Fibroblast of upper back skin (primary cell): ENCODE measurements at places on chromosomes 6 and 20.

DNA sequence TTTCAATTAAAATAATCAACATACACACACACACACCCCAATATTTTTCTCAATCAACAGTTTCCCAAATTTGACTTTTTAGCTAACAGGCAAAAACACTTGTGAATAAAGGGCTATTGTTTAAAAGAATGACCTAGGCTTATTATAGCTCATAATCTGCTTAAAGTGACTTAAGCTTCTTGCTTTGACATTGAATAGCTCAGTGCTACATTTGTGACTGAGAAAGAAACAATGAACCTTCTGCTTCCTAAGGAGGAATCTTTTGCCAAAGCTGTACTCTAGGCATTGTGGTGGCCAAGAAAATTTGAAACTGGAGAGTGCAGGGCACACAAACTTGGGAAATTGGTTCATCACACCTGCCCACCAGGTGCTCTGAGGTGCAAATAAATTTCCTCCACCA is 282.0 kb downstream of the SYNE1 start:
- no peak for DNase-seq

GRCh38 chr6:25991785-25992412 is 29.3 kb downstream of the TRIM38 start:
- DNase-seq = peak; percentile 49

DNA sequence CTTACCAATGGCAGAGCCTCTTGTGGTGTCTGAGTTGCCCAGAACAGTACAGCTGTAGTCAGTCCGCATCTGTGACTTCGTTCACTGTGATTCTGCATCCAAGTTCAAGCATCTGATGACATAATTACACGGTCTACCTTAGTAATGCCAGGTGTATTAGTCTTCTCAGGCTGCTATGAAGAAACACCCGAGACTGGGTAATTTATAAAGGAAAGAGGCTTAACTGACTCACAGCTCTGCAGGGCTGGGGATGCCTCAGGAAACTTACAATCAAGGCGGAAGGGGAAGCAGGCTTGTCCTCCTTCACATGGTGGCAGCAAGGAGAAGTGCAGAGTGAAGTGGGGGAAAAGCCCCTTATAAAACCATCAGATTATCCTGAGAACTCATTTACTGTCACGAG is 163.9 kb upstream of the SULF2 start:
- no peak for DNase-seq

GRCh38 chr6:155201461-155202226 is 62.2 kb upstream of the CLDN20 start:
- peak; percentile 94 for DNase-seq

DNA sequence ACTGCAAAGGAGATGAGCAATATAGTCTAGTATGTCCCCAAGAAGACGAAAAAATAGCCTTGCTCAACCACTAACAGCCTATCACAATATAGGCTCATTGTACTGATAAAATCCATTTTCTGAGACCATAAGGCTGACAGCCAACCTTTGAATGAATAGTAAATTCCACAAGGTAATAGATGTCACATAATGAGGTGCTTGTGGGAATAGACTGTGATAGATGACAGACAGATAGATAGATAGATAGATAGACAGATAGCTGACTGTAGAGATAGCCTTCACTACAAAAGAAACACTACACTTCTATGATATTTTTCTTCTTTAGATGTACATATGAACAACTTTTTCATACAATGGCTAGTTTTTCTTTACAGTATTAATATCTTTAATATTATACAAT is 760.3 kb upstream of the NRSN1 start:
- DNase-seq = peak; percentile 0

DNA sequence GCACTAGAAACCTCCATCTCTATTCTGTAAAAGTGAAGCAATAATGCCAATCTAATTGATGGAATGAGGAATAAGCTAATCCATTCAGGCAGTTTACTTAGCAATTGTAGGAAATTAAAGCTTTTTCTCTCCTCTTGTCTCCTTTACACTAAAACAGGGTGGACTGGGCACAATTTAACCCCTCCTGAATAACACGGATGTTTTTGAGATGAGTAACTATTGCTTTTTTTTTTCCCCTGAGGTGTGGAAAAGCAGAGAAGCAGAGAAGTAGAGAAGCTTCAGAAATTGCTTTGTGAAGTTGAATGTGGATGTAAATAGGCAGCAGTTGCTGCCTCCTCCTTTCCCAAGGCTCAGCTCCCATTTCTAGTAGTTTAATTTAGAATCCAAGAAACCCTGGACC is 40.0 kb upstream of the GCNT2 start:
- no peak for DNase-seq

DNA sequence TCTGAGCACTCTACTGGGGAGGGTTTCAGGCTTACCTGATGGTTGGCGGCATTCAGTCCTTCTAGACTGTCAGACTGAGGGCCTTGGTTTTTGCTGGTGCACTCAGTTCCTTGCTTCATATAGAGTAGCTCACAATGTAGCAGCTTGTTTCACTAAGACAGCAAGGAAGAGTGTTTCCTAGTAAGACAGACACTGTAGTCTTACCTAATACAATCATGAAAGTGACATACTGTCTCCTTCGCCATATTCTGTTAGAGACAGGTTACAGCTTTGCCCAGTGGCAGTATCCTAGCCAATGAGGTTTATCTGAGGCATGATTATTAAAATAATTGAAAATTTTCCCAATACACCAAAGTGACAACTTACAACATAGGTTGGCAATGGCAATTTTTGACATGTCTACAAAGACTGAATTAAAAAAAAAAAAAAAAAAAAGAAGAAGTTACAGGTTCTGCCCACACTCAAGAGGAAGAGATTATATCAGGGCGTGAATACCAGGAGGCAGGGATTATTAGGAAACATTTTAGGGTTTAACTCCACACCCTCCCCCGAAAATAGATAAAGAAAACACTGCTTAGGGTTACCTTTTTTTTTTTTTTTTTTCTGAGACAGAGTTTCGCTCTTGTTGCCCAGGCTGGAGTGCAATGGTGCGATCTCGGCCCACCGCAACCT is 66.8 kb downstream of the SCAND1 start:
- DNase-seq = no peak
